Naive B cell (primary cell): ENCODE measurements at places on chromosomes 12 and 14.

- no peak for DNase-seq
Observed at GRCh38 chr12:113186033-113186365, 478 bp downstream of the RITA1 start.

GRCh38 chr12:47024463-47024862 is 55.0 kb upstream of the PCED1B start:
- no peak for DNase-seq

GRCh38 chr14:74645244-74645643 is 33.2 kb upstream of the LTBP2 start:
- no peak for DNase-seq

- DNase-seq: no peak
Observed at GRCh38 chr14:27223906-27224305, 626.1 kb upstream of the NOVA1 start.

DNA sequence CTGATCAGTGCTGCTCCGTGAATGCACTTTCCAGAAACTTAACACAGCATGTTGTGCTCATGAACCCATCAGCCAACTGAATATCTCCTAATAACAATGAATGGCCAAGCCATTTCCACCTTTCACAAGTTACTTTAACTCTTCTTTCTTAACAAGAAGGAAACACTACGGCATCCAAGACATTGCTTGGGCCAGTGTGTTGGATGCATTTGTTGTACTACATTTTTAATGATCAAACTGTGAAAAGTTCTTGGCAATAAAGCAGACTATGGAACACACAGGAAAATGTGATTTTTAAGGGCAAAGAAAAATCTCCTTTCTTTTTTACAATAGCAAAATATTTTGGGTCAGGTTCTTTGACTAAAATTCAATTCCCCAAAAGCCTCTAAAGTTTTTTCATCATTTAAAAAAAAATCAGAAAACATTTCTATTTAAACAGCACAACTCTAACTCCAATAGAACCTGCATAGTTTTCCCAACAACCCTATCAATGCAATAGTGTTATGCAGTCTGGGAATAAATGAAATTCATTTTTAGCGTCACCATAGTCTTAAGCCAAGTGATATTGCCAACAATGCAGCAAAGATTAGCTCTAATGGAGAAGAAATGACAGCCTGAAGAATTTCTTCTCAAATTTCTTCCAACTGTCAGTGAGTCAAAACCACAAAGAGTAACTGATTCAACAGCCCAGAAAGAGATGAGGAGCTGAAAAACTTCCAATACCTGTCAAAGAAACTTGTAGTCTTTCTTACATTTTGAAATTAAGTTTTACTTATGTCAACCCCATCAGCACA is 50.7 kb upstream of the PTPRR start:
- no peak for DNase-seq

DNA sequence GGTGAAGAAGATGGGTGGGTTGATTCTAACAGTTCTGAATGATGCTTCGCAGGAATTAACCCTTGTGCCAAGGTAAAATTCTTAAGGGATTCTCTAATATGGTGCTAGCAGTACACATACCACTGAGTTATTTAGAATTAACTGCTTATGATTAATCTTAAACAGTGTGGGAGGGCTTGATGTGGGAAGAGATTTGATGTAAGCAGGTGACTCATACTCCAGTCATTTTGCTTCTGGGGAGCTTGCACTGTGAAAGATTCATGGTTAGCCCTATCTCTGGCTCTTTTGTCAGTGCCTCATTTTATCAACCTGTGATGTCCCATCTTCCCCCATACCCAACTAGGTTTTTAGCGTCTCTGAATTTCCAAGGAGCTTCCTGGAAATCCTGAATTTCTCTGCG is 83.8 kb downstream of the NRXN3 start:
- DNase-seq: no peak

GRCh38 chr14:91324606-91325575 is 80.4 kb upstream of the GPR68 start:
- no peak for DNase-seq

DNA sequence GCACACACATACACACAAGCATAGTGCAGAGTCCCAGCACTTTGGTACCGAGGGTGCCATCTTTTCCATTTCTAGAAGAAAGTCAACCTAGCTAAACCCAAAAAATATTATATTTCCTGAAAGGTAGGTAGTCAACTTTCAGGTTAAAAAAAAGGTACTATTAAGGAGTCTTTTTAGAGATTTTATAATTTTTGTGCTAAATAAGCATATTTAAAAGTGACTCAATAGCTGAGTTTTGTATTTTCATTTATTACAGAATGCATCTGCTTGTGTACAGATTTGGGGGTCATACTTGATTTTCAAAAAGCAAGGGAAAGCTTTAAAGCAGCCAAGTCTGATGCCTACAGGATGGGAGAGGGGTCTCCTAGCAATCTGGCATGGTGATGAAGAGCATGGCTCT is 34.6 kb downstream of the DCAF5 start:
- DNase-seq: no peak

- DNase-seq: no peak
Observed at GRCh38 chr12:93135286-93136239, 206.5 kb upstream of the EEA1 start.

DNA sequence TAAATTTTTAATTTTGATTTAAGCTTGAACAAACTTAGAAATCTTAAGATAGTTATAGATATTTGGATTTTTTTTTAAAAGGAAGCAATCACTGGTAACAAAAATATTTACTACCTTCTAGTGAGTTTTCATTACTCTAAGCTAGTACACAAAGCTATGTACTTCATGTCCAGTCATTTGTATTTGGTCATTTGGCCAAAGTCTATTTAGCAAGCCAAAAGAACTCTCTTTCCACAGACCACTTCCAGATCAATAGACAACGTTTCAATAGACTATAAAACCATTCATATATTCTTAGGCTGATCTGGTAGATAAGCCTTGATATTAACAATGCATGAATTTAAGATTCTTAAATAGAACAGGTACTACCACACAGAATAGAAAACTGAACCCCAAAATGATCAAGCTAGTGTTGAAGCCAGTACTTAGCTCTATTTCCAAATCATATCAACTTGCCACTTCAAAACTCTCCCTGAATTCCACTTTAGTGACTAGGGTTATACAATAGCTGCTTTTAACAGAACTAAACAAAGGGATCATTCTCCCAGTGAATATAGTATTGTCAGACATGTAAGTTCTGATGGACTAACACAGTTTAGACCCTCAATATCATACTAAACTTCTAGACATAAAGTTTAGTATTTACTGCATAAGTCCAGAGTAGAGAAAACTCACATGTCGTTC is 21.7 kb downstream of the CAPRIN2 start:
- no peak for DNase-seq

DNA sequence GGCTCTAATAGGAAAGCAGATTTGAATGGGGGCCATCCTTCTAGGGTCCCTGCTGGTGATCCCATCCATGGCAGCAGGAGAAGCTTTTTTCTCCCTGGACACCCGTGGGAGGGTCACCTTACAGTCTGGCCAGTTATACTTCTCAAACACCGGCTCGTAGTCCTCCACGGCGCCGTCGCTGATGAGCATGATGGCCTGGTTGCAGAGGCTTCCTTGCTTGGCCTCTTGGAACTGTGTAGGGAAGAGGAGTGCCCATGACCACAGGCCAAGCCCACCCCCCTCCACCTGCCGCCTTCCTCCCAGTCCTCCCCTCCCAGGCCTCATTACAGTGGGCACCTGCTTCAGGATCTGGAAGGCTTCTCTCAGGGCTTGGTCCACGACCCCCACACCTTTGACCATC is 33.8 kb downstream of the CACNA2D4 start:
- no peak for DNase-seq

DNA sequence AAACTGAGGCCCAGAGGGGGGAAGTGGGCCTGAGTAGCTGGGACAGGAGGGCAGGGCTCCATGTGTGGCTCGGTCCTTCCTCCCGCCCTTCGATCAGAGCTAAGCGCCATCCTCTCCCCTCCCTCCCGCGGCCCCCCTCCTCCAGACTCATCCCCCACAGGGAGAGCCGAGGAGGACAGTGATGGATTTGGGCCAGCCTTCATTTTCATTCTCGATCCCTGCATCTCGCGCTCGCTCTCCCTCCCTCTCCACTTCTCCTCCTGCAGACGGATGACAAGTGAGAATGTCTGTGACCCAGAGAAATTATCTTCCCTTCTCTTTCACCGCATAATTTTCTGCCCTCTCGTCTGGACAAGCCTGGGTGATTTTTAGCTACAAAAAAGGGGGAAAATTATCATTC is 183.3 kb downstream of the RBM19 start:
- DNase-seq: no peak

DNA sequence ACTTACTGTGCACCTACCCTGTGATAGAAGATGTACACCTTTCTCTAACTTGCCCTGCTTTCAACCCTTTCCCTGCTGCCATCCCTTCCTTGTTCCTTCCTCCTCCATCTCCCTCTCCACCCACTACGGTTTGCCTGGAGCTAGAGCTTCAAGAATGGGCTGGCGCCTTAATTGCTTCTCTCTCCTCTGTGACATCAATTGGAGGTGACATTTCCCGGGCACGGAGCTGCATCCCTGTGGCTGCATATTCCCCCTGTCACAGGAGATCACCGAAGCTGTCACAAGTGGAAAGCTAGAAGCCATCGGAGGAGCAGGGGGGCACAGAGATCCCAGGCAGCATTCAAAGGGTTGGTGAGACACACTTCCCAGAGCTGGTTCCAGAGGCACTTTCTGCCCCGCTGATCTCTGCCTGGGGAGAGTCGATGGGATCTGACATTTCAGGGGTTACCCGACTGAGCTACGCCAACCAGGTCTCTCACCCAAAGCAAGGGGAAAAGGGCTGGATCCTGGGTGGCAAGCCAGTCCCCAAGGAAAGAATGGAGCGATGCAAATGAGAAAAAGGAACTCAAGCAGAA is 604.9 kb downstream of the MED13L start:
- no peak for DNase-seq
